HepG2 (cell line): ENCODE measurements at places on chromosomes 6 and 20. TPM values are rescaled to one million over a fixed set of nuclear protein-coding genes. Genes with fewer than 3 reads are reported as not detected.

DNA sequence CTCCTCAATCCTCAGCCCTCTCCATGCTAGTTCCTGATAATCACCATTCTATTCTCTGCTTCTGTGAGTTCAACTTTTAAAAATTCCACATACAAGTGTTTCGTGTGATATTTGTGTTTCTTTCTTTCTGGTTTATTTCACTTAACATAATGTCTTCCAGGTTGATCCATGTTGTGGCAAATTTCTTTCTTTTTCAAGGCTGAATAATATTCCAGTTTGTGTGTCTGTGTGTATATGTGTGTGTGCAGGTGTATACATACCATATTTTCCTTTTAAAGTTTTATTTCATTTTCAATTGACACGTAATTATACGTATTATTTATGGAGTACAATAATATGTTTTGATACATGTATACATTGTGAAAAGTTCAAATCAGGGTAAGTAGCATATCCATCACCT, 19.8 kb upstream of the SF3B5 start:
- no peak for DNase-seq

The HLA-DQB1 gene
- total RNA-seq, result not detected in 2 replicates

GRCh38 chr6:1271071-1271763, 40.7 kb upstream of the FOXQ1 start:
- DNase-seq, result no peak

DNA sequence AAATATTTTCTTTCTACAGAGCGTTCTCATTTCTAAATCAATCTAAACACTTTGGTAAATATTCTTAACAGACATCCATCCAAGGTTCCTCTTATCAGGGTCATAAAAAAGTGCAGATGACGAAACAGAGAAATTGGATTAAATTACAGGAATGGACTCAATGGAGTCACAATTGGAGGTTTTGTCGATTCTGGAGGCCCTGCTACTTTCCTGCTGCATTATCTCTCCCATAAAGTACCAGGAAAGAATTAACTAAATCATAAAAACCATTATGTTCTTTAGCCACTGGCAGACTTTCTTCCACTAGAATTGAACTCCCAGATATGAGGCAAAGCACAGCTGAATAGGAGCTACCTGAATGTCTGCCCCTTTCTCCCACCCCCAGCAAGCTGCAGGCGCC, 610.6 kb downstream of the HDGFL1 start:
- DNase-seq, result no peak

GRCh38 chr20:22586645-22587310, 2.4 kb upstream of the FOXA2 start:
- peak; percentile 56 for DNase-seq

The BMP5 gene
- not detected in 2 replicates for total RNA-seq

The MCCD1 gene
- total RNA-seq, result 0.15 and 0.36 TPM in 2 replicates

The GLYATL3 gene
- not detected in 2 replicates for total RNA-seq

The ENPP5 gene
- total RNA-seq, result not detected in 2 replicates

- no peak for DNase-seq
Measured at GRCh38 chr6:42226161-42226611, 8.5 kb upstream of the MRPS10 start.

DNA sequence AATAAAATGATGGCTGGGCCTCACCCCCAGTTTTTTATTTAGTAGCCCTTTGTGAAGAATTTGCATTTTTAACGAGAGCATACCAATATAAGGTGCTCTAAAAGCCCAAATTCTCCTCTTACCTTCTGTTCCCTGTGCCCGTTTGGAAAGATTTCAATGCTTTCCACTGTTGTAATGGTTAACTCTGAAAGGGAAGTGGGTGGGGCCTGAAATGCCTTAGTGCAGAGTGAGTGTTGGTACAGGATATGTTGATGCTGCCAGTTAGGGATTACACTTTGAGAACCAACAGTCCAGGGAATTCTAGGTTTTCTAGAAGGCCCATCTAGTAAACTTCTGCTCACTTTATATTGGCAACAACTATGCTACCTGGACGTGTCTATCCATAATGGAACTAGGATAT, 562.7 kb upstream of the NRSN1 start:
- DNase-seq, result no peak

DNA sequence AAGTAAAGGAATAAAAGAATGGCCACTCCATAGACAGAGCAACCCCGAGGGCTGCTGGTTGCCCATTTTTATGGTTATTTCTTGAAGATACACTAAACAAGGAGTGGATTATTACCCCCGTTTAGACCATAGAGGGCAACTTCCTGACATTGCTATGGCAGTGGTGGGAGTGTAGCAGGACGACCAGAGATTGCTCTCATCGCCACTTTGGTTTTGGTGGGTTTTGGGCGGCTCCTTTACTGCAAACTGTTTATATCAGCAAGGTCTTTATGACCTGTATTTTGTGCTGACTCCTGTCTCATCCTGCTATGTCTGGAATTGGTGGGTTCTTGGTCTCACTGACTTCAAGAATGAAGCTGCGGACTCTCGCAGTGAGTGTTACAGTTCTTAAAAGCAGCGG, 78.7 kb downstream of the C6orf52 start:
- DNase-seq, result no peak

DNA sequence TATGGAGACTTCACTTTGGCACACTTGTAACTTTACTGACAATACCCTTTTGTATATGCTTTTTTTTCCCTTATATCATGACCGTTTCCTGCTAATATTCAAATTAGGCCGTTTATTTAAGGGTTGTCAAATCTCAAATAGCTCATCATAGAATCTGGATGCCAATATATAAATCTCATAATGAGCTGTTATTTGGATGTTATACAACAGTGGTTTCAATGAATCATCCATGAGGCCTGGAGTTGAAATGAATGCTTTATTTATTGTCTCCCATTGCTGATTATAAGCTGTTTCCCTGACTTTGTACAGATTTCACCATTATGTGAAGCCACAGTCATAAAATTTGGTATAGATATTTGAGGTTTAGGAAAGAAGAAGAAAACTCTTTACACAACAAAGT, 256.1 kb downstream of the PLCB1 start:
- DNase-seq, result no peak

The DEFB115 gene
- not detected in 2 replicates for total RNA-seq

DNA sequence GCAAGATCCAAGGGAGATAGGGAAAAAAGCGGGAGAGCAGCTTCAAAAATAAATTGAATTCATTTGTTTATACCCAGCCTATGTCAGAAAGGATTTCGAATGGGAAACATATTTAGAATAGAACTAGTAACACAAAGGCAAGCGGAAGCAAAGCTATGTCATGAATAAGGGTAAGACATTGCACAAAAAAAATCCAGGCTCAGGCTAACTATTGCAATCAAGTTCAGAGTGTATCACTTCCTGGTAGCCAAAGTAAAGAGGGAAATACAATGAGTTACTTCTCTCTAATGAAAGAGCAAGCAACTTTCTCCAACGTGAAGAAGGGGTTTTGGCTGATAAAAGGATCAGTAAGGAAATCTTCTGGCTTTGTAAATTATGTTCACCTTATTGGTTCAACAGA, 212.8 kb downstream of the ZMYND8 start:
- DNase-seq, result no peak

The NRM gene
- total RNA-seq, result 7.4 and 16.0 TPM in 2 replicates

The LPA gene
- not detected in 2 replicates for total RNA-seq

- DNase-seq, result no peak
Measured at GRCh38 chr6:129504456-129504855, 205.5 kb downstream of the ARHGAP18 start.

The GABRR1 gene
- total RNA-seq, result not detected in 2 replicates

- peak; percentile 34 for DNase-seq
Measured at GRCh38 chr6:4804095-4804494, 27.9 kb downstream of the CDYL start.

The ACTR5 gene
- total RNA-seq, result 20.5 and 22.0 TPM in 2 replicates

GRCh38 chr20:13831476-13831875, 46.6 kb downstream of the NDUFAF5 start:
- no peak for DNase-seq

DNA sequence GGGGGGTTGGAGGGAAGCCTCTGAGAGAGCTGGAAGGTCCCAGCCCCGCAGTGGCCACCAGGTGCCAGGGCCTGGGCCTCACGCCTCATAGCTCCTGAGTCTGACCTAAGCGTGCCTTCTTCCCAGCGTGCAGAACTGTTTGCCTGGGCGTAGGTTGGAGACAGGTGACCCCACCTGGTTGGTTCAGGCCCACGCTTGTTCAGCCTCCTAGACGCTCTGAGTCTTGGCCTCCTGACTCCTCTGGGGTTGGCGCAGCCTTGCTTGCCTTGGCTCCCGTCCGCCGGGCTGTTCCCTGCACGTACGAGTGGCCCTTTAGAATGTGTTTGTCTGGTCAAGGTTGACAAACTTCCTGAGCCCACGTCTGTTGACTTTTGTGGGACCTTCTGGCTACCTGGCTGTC, 70.8 kb downstream of the EYA2 start:
- DNase-seq, result no peak

The HCRTR2 gene
- not detected in 2 replicates for total RNA-seq

DNA sequence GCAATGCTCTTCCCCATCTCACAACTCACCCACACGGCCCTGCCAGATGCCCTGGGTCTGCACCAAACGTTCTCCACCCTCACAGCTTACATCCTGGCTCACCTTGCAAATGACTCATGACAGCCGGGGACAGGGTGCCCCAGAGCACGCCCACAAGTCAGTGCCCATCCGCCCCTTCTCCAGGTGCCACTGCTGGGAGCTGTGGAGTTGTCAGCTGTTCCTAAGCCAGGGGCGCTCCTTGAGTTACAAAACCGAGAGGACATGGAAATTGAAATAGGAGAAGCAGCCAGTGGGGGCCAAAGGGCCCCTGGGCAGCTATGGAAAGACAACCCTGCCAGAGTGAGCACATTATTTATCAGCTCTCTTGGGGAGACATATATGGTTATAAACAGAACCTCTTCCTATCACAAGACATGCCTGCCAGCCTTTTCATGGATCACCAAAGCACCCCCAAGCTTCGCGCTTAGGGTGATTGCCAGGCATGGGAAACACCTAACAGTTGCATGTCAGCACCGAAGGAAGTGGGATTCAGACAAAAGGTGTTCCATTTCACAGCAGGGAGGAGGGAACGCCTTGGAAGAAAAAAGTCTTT, 236.8 kb downstream of the LY86 start:
- no peak for DNase-seq

DNA sequence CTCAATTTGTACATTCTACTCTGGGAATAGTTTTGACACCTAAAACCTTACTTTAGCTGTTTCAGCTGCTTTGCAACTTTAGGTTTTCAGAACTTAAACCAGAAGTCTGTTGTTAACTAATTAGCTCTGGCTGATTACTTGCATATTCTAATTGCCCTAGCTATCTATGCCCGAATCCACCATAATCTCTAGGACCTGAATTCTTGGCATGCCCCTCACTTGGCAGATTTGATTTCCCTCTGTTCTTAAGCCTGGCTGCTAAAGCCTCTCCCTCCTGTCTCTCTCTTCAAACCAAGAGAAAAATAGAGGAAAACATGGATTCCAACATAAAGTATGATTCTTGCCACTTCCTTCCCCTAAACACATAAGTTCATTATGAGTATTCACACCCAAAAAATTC, 35.0 kb upstream of the LIN28B start:
- DNase-seq, result no peak

DNA sequence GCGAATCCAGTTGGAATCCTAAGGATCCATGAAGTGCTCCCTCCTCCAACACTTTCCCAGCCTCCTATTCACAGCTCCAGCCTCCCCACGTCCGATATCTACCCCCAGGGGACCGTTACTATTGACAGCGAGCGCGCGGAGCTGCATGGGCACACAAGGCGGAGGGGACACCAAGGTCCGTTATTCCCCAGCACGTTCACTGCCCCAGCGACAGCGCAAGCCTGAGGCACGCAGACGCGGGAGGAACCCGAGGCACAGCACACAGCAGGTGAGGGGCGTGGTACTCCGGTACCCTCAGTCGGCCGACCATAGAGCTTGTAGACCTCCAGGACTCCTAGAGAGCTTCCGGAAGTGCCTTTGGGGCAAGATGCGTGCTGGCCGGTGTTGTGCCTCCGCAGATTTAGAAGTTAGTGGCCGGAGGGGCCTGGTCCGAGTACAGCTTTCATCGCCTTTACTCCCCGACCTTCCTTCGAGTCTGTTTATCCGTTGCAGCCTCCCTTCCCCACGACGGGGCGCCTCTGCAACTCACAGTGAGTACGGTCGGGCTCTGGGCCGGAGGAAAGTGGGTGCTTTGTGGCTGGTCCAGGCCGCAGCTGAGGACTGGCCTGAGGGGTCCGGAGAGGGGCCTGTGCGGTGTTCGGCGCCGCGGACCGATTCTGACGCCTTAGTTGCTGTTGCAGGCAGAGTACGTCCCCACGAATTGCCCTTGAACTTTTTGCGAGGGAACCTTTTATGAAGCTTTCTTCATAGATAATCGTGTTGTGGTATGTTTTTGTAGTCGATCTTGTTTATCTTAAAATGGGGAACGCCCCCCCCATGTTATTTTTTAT, at the start of gene ZKSCAN8:
TSS of gene ZKSCAN8 (plus strand) at position 384 of the 830 bp plus-strand sequence. CDS start 6,525 bp downstream, outside the sequence.
- DNase-seq, result peak; percentile 97

GRCh38 chr6:148203281-148203925, 139.2 kb upstream of the SASH1 start:
- DNase-seq, result no peak

The CLVS2 gene
- not detected in 2 replicates for total RNA-seq

- DNase-seq, result no peak
Measured at GRCh38 chr6:84061613-84062398, 28.2 kb downstream of the MRAP2 start.

GRCh38 chr6:21208081-21208795, 385.3 kb upstream of the SOX4 start:
- DNase-seq, result peak; percentile 83

DNA sequence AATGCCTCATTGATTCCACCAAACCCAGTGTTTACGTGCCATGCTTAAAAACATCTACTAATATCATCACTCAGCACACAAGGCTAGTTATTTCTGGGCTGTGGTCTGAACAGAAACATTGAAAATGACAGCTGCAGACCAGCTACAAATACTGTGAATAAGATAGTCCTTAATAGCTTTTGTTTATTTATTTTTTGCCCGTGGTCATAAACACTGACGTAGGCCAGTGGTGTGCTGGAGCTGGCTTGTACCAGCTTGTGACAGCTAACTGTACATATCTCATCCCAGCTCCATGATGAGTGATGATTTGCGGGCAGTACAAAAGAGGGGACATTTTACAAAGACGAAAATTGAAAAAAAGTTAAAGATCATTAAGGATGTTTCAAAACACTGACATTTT, 1057.0 kb downstream of the EPHA7 start:
- no peak for DNase-seq

The OPN5 gene
- total RNA-seq, result not detected in 2 replicates

The MAS1 gene
- not detected in 2 replicates for total RNA-seq

The CDKAL1 gene
- total RNA-seq, result 27.7 and 33.6 TPM in 2 replicates

The FOXA2 gene
- total RNA-seq, result 12.2 and 12.7 TPM in 2 replicates

DNA sequence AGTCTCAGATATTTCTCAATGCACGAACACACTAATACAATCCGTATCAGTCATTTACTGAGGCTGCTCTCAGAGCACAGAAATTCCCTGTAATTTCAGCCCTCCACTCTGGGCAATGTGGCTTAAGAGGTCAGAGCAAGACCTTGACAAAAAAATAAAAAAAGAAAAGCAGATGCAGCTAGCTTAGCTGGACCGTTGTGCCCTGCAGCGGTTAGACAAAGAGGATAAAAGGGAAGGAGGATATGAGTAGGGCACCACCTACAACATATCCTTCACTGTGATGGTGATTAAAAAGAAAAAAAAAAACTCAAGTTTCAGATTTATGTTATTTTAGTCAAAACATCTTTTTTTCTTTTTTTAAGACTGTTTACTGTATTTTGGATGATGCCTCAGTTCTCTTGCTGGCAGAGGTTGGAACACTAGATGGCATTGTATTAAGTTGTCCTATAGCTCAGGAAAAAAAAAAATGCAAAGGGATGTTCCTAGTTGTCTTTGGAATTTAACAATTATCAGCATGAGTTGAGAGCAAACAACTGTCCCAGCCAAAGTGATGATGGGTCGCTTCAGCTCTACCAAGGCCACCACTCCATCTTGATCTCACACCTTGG, 59.9 kb downstream of the ANKEF1 start:
- no peak for DNase-seq

GRCh38 chr6:156934069-156934460, 156.9 kb downstream of the ARID1B start:
- no peak for DNase-seq
